Central memory CD4-positive, alpha-beta T cell (primary cell): ENCODE measurements at places on chromosomes 1 and 21.

DNA sequence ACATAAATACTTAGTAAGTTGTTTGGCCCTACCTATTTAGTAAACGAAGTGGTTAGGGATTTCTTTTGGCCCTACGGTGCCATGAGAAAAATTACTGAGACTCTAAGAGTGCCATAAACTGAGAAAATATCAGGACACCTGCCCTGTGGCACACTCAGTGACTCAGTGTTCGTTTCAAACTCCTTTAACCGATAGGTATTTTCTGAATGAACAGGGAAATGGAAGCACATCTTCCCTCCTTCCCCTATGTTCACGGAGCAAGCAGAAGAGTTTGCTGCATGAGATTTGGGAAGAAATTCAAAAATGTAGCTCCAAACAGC lies 134.2 kb downstream of the KAZN start:
- DNase-seq = no peak

DNA sequence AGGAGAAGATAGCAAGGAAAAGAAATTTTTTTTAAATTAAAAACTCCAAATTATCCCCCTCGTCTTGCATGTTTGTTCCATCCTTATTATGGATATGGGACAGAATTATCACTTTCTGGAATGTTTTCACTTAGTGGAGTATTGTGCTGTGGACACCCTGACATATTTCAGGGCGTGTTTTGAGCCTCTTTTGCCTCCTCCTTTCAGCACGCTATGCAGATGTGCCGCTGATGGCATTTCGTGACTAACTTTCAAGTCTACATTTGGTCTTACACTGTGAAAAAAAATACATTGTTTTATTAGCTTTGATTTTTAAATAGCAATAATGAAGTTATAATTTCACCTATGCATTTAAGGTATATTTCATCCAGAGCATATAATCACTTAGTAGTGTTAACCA lies 738.7 kb downstream of the LTN1 start:
- no peak for DNase-seq

DNA sequence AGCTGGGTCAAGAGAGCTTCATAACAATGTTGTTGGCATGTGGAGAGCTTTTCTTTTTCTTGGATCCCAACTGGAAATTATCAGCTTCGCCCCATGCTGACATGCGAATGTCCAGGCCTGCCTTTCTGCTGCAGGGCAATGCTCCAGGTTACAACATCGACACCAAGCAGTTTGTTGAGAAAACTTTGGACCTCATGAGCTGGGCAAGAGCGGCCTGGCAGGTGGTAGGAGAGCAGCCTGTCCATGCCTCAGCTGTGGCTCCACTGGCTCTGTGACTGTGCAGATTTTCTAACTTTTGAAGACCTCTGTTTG lies 41.4 kb downstream of the MTARC1 start:
- no peak for DNase-seq

DNA sequence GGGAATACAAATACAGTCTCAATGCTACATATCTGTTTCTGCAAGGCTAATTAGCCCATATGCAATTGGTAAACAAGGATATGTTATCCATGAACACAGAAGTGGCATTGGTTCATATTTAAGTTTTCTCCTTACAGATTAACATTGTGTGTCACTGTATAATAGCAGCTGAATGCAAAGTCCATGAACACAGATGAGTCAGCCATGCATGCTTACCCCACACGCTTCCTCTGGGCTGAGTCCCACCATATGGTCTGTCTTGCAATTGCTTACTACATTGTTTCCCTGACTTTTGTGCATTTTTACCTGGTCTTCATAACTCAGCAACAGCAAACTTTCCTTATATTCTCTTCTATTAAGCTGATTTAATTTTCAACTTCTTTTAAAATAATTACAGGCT lies 41.5 kb upstream of the TSNAX start:
- DNase-seq = no peak

GRCh38 chr1:67001682-67002425 lies 52.1 kb downstream of the SLC35D1 start:
- DNase-seq = no peak

GRCh38 chr21:28683982-28684752 lies 308.5 kb downstream of the LTN1 start:
- no peak for DNase-seq

GRCh38 chr21:33211732-33212131 lies 18.0 kb upstream of the IFNAR2 start:
- DNase-seq = no peak

- peak; percentile 25 for DNase-seq
Observed at GRCh38 chr1:28737307-28738132, 780 bp downstream of the YTHDF2 start.

DNA sequence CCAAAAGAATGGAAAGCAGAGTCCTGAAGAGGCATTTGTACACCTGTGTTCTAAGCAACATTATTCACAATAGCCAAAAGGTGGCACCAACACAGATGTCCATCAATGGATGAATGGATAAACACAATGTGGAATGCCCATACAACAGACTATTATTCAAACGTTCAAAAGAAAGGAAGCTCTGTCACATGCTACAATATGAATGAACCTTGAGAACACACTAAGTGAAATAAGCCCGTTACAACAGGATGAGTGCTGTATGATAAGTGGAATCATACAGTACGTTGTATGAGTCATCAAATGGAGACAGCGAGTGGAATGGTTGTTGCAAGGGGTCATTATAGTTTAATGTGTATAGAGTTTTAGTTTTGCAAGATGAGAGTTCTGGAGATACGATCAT lies 80.1 kb downstream of the SH3BGR start:
- no peak for DNase-seq

- no peak for DNase-seq
Observed at GRCh38 chr1:223199094-223199647, 56.1 kb upstream of the TLR5 start.

- no peak for DNase-seq
Observed at GRCh38 chr1:94037392-94038229, 83.3 kb downstream of the ABCA4 start.

DNA sequence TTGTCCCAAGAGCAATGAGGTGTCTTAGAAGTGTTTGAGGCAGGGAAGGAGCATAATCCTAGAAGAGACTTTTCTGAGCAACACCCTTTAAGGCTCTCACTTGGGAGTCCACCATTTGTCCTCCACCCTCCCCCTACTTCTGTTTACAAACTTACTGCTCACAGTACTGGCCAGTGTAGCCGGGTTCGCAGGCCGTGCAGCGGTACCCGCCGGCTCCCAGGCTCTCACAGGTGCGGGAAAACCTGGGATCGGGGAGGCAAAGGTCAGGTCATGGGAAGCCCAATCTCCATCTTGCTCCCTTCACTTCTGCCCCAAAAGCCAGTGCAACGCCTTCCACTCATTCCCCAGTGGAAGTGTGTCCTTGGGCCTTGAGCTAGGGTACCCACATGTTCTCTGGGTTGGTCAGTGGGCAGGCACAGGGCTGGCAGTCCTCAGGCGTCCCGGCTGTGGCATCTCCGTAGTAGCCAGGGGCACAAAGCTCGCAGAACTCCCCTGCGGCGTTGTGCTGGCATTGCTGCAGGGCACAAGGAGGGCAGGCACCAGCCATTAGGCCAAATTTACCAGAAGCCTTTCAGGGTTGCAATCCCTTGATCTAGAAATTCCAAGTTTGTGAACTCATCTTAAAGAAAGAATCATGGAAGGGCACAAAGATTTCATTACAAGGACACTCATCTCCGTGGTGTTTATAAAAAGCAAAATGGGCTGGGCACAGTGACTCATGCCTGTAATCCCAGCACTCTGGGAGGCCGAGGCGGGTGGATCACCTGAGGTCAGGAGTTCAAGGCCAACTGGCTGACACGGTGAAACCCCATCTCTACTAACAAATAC lies 49.8 kb downstream of the LDLRAD2 start:
- no peak for DNase-seq

DNA sequence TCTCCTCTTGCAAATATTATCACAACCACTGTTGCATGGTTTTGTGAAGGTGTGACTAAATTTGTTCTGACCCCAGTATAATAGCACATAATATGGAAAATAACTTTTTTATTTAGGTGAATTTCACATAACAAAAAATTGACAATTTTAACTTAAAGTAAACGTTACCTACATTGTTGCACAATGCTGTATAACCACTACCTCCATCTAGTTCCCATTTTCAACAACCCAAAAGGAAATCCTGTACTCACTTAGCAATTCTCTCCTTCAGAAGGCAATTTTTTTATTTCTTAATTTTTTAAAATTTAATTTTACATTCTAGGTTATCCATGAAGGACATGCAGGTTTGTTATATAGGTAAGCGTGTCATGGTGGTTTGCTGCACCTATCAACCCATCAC lies 95.2 kb downstream of the KCNJ6 start:
- no peak for DNase-seq

DNA sequence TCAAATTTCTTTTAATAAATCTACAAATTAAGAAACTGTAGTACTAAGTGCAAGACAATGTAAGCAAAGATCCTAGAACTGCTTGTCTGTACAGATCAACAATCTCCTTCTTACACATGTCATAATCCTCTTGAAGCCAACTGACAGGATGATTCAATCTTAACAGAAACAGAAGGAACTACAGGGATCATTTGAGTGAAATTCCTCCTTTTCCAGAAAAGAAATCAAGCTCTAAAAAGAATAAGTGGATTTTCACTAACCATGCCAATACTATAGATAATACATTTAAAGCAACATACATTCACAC lies 53.2 kb downstream of the RAB3GAP2 start:
- DNase-seq = no peak

DNA sequence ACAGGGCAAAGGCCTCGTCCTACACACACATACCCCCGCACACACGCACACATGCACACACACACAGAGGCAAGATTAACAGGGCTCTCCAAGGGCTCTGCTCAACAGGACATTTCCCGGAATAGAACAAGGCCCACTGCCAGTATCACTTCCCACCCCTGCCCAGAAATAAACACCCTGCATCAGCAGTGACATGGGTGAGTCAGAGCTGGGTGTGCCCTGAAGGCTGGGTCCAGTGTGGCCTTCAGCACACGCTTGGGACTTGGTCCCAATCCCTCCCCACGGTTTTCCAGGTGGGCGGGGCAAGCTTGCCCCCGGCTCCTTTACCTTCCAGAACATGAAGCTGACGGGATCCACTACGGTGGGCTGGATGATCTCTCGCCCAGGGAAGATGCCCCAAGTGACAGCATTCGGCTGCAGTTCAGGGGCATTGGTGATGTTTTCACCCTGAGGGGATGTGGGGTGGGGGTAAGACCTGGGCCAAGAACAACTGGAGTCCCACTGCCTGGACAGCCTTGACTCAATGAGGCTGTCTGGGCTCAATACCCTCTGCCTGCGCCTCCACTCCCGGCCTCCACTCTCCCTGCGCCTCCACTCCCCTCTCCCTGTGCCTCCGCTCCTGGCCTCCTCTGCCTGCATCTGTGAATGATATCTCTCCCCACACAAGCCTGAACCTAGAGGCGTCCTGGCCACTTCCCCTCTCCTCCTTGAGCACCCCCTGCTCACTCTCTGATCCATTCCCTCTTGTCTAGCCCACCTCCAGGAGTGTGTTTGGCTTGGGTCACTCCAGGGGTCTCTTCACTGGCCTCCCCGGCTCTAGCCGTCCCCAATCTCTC lies 14.7 kb downstream of the MTHFR start:
- DNase-seq = no peak

DNA sequence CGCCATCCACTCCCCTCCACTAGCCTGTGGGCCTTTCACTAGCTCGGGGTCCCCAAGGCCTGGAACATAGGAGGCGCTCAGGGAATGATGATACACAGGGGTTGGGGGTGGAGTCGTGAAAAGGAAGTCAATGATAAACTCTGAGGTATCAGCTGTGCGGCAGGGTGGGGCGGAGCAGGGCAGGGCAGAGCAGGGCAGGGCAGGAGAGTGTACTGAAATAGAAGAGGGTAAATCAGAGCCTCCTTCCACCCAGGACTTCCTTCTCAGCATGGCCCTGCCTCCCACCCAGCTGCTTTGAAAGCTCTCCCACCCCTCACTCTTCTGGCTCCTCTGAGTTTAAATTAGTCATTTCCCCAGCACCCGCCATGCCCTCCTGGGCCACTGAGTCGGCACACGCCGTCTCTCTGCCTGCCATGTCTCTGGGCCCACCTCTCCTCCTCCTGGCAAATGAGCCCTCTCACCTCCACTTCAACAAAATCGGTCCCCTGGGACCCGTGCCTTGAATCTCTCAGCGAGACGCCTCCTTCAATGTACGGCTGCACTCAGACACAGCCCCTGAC lies 16.9 kb downstream of the CAPZB start:
- peak; percentile 62 for DNase-seq

- DNase-seq = no peak
Observed at GRCh38 chr21:42570362-42570761, 56.7 kb downstream of the SLC37A1 start.

GRCh38 chr1:74468982-74469603 lies 43.3 kb downstream of the LRRC53 start:
- DNase-seq = no peak

GRCh38 chr1:204723131-204723787 lies 37.7 kb upstream of the LRRN2 start:
- DNase-seq = no peak

DNA sequence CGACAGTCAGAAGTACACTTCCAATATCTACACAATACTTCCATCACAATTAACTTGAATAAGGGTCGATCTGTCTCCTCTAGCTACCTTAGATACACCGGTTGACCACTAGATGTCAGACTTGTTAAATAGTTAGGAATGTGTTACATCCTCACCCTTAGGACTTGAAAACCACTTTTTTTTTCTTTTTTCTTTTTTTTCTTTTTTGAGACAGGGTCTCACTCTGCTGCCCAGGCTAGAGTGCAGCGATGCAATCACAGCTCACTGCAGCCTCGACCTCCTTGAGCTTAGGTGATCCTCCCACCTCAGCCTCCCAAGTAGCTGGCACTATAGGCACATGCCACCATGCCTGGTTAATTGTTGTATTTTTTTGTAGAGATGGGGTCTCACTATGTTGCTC lies 120.4 kb upstream of the GREM2 start:
- peak; percentile 1 for DNase-seq

GRCh38 chr1:80659161-80659560 lies 1141.6 kb upstream of the ADGRL2 start:
- DNase-seq = no peak

DNA sequence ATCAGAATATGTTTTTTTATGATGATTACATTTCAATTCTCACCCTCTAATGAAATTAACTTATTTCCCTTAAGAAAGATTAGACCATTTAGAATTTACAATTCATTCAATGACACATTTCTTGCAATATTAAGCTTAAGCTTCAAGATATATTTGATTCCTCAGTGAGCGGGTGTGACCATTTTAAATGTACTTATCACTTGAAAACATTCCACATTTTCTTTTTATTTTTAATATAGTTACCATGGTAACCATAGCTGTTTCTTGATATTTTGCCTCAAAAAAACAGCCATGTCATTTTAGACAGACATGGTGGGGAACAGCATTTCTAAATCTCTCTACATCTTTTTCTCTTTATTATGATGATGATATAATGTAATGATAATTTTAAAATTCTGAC lies 1029.0 kb upstream of the B3GALT2 start:
- no peak for DNase-seq

GRCh38 chr1:42733415-42734200 lies 6.4 kb downstream of the CLDN19 start:
- DNase-seq = no peak

GRCh38 chr1:56414728-56415224 lies 164.6 kb downstream of the PLPP3 start:
- DNase-seq = no peak

DNA sequence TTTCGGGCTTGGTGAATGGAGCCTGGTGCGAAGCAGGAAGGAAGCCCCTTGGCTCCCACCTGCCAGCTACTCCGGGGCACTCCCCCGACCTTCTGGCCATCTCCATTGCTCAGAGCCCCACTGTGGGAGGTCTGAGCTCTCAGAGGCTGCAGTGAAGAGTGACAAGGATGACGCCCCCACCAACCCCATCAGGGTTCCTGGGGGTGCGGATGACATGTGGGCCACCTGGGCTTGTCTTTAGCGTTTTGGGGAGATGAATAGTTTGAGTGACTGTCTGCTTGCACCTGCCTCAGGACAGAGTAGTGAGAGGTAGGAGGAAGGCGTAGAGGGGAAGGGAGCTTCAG lies 43.2 kb upstream of the LBR start:
- DNase-seq = no peak
